Activated T-cell treated with anti-CD3 and anti-CD28 coated beads, Interleukin-2, amount 50 U/mL, for 4 hours (primary cell): ENCODE measurements at places on chromosomes 6 and 20.

GRCh38 chr20:41592516-41593216 lies 25.5 kb downstream of the CHD6 start:
- DNase-seq: no peak

GRCh38 chr20:18001131-18001921 lies 32.5 kb downstream of the MGME1 start:
- DNase-seq: no peak

- no peak for DNase-seq
Observed at GRCh38 chr6:85493389-85493788, 43.5 kb downstream of the NT5E start.

DNA sequence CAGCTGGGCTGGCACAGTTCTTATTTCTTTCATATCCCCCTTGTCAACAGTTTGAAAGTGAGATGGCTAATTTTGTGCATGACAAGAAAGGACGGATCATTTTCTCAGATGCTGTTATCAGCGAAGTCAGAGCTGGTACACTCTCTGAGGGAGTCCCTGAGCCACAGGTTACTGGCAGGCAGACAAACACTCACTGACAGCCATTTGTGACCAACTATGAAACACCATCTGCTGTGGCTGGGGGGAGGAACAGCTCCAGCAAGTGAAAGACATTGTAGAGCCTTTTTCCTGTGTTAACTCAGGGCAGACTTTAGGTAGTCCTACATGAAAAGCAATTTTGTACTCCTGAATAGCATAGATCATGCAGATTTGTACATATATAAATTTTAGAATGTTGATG lies 22.2 kb downstream of the OLIG3 start:
- DNase-seq: no peak

DNA sequence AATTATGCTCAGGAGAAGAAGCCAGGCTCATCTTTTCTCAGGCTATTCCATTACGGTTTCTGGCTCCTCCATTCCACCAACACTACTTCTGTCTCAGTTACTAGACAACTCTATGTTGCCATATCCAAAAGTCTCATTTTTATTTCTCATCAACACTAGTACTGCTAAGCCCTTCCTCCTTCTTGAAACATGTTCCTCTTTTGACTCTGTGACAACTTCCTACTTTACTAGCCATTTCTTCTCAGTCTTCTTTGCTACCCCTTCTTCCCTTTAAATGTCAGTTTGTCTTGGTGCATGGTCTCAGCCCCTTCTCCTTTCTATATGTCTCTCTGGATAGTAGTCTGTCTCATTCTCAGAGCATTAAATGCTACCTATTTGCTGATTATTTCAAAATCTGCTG lies 7.1 kb upstream of the ADGRG6 start:
- DNase-seq: no peak
